ENCODE measurements at places on chromosomes 13 and 19. TPM values are rescaled to one million over a fixed set of nuclear protein-coding genes. Genes with fewer than 3 reads are reported as not detected.
A peak's percentile ranks its signal among the peaks of the same experiment; 100 is the strongest.

DNA sequence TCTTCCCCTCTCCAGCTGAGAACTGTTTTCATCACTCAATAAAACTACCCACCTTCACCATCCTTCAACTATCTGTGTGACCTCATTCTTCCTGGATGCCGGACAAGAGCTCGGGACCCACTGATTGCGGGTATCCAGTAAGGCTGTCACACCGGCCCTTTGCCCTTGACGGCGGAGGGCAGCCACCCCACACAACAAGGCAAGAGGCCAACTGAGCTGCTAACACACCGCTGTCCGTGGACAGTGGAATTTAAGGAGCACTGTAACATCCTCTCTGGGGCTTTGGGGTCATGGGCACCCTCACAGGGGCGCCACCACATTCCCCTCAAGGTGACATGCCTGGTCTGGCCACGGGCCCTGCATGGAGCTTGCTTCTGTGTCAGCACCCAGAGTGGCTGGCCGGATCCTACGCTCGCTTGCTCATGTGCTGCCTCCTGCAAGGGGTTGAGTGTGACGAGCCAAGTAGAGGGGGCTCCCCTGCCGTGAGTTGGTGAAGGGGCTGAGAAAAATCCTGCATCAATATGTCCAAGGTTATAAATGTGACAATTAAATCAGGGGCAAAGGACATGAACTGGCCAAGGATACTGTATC, 31.4 kb downstream of the LHFPL6 start:
- DNase-seq: peak; percentile 72

GRCh38 chr19:21848706-21849105, 12.7 kb upstream of the ZNF43 start:
- no peak for DNase-seq

GRCh38 chr19:10555610-10555973, 10.2 kb downstream of the KRI1 start:
- no peak for DNase-seq

DNA sequence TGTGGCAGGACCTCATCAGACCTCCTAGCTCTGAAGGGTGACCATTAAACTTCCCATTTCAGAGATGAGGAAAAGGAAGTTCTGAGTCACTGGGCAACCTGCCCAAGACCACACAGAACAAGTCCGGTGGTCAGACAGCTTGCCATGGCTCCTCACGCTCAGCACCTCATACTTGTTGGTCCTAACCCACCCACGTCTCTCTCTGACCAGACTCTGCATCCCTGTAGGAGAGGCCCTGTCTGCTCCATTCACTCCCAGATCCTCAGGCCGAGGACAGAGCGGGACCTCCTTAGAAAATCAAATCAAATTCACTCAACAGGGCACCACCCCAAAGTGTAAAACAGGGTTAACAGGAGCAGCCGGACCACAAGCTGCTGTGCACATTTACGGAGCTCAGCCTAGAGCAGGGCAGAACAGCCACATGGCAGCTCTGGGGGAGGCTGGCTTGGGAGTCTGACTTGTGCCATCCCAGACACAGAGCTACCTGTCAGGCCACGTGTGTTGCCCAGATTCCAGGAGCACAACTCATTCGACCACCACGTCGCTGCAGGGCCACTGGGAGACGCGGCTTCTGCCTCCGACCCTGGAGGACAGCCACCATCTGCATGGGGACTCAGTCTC, 1.7 kb downstream of the MIER2 start:
- DNase-seq: peak; percentile 65

The ZNF470 gene
- total RNA-seq: 2.6 TPM

Measured in Right ventricle myocardium superior (tissue), 1 donor.